ENCODE measurements at places on chromosomes 7 and 10. TPM values are rescaled to one million over a fixed set of nuclear protein-coding genes. Genes with fewer than 3 reads are reported as not detected.
A peak's percentile ranks its signal among the peaks of the same experiment; 100 is the strongest.

Gene NPFFR1
- not detected for total RNA-seq

Gene AUTS2
- 10.5 TPM for total RNA-seq

DNA sequence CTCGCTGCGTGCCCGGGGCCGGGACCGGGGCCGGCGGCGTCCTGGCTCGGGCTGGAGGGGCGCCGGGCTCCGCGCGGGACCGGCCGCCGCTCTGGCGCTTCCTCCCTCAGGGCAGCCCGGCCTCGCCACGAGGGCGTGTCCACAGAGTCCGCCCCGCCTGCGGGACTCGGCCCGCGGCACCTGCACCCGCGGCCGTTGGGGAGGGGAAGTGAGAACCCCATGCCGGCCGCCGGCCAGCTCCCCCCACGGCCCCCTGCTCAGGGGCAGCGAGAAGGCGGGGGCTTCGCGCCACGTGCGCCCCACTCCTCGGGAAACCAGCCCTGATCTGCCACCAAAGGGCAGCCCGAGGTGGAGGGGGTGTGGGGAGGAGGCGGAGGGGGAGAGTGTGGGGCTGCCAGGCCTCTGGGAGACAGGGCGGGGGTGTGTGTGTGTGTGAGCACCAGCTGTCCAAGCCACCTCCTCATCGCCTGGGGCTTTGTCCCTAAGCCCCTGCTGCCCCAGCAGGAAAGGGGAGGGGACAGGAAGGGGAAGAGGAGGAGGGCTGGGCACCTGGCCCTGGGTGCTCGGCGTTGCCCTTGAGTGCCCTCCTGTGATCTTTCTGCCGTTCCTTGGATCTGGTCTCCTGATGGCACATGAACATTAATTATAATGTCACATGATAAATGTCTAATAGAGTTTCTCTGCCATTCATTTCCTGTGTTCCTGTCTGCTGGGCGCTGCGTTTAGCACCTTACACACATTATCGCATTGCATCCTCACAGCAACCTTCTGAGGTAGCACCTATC lies at the start of gene PIK3AP1:
Gene PIK3AP1 (minus strand): TSS at position 93 of the 785 bp plus-strand sequence. CDS start 120 bp downstream, outside the sequence.
- peak; percentile 50 for DNase-seq

GRCh38 chr10:17871036-17871435 lies 61.9 kb downstream of the MRC1 start:
- DNase-seq = no peak

GRCh38 chr10:1824928-1825327 lies 87.6 kb upstream of the ADARB2 start:
- DNase-seq = no peak

GRCh38 chr7:50353201-50353600 lies 48.7 kb downstream of the IKZF1 start:
- no peak for DNase-seq

DNA sequence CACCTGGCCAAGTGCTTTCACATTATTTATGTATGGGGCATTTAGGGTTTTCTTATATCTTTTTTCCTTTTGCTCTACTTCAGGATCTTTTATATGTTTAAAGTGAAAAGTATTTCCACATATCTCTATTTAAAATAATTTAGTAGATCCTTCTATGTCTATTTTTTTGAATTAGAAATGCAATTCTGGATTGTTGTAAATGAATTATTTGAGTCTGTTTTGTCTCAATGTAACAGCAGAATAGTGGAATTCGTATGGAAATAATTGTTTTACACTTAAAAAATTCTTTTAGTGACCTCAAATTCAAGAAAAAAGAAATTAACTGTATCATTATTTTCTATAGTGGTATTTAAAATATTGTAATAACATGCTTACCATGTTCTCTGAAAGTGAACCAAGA lies 126.5 kb upstream of the HDAC9 start:
- no peak for DNase-seq

GRCh38 chr10:15856328-15857015 lies 3.8 kb downstream of the MINDY3 start:
- no peak for DNase-seq

DNA sequence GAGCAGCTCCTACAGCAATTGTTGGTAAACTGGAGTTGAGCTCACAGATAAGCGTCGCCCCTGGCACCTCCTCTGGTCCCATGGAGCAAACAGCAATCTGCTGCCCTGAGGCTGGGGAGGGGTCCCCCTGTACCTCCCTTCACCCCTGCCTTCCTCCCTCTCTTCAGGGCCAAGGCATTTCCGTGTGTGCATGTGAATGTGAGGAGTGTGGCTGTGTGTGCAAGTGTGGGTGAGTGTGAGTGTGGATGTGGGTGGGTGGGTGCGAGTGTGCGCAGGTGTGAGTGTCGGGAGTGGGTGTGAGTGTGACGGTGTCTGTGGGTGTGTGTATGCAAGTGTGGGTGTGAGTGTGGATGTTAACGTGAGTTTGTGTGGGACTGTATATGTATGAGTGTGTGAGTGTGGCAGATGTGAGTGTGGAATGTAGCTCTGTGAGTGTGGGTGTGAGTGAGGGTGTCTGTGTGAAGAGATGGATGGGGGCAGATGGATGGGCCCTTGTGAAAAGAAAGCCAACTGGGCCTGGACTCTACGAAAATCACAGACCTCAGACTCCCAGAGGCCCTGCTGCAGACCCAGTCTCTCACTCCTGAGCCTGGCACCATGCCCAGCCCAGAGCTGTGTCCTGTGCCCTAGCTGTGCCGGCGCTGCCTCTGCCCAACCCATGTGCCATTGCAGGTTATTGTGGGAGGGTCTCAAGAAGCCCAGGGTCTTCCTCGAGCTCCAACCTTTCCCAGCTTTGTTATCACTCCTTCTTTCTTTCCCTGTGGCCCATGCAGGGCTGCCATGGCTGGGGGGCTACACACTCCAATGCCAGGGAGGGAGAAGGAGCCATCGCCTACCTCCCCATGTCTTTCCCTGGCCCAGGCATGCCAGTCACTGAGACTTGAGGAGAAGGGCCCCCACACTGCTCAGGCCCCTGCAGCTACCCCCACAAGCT lies 73.9 kb downstream of the GRID1 start:
- peak; percentile 24 for DNase-seq

Measured in left ventricle myocardium inferior (tissue), 1 donor.